ENCODE measurements at places on chromosomes 1 and 21.

DNA sequence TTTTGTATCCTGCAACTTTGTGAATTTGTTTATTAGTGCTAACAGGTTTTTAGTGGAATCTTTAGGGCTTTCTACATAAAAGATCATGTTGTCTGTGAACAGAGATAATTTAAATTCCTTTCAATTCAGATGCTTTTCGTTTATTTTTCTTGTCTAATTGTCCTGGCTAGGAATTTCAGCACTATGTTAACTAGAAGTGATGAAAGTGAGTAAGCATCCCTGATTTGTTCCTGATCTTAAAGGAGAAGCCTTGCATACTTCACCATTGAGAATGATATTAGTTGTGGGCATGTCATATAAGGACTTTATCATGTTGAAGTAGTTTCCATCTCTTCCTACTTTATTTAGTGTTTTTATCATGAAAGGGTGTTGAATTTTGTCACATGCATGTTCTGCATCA is 23.6 kb upstream of the TRIM67 start:
- DNase-seq: no peak

GRCh38 chr1:33042831-33043230 is 6.1 kb upstream of the AK2 start:
- DNase-seq: no peak

GRCh38 chr1:115056395-115056798 is 26.8 kb downstream of the TSHB start:
- no peak for DNase-seq

DNA sequence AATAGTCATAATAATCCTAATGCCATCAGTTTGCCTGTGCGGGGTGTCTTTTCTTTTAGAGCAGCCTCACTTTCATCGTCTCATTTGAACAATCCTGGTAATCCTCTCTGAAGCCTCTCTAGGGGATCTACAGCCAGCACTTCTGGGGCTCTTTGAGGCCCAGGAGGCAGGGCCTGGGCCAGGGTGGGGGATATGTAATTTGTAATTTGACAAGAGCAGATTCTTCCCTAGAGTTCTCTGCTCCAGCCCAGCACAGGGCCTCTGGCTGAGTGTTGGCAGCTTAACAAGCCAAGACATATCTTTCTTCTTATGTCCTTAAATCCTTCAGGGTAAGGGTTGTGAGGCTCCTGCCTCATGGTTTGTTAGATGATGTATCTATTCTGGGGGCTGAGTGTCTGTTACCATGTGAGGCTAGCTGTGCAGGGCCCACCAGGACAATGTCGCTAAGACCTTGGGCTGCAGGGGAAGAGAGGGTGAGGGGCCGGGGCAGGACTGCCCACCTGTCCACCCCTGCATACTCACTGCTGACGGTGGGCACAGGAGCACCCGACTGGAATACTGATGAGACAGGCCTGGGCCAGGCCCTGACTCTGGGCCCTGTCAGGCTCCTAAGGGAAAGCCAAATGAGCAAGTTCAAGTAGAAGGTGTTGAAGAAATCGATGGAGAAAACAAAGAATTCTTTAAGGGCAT is 45.3 kb upstream of the PARP1 start:
- no peak for DNase-seq

DNA sequence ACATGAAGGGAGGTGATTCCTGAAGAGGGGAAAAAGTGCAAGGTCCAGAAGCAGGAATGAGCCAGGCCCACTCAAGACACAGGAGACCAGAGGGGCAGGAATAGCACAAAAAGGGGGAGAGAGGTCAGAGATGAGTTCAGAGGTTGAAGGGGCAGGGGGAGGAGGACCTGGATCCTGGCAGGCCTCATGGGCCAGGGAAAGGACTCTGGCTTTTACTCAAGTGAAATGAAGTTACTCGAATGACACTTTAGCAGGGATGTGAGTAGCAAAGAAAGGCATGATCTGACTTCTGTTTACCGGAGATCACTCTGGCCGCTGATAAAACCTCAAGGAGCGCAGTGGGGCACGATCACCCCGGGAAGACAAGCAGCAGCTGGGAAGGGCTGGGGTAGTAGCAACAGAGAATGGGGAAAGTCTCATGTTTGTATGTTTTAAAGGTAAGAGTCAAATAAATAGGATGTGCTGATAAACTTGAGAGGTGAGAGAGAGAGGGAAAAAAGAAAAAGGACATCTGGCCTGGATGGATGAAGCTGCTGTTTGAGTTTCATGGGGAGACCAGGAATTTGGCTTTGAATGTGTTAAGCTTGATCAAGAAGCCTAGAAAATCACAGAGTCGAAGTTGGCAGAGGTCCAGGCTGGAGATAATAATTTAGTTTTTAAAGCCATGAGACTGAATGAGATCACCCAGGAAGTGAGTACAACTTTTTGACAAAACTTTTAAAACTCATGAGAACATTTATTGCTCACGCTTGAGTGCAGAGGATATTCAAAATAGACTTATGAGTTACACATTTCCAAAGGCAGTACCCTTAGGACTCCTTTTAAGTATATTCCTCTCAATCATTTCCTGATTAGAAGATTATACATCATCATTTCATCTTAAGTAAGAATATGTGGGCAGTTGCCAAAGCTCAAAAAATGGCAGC is 156.0 kb downstream of the RERE start:
- DNase-seq: no peak

DNA sequence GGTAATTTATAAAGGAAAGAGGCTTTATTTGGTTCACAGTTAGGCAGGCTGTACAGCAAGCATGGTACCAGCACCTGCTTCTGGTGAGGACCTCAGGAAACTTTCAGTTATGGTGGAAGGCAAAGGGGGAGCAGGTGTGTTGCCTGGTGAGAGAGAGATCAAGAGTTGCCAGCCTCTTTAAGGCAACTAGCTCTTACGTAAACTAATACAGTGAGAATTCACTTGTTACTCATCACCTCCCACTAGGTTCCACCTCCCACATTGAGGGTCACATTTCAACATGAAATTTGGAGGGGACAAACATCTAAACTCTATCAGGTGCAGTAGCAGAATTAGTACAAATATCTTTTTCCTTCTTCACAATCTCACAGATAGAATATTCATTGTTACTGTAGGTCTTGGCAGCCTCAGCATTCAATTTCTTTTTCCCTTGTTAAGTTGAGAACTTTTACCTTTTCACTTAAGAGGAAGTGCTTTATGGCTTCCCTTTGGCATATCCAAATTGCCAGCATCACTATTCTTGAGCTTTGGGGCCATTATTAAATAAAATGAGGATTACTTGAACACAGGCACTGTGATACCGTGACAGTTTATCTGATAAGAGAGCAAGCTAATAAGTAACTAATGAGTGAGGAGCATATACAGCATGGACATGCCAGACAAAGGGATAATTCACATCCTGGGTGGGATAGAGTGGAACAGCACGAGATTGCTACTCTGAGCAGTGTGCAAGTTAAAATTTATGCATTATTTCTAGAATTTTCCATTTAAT is 48.4 kb downstream of the MAGI3 start:
- DNase-seq: no peak

DNA sequence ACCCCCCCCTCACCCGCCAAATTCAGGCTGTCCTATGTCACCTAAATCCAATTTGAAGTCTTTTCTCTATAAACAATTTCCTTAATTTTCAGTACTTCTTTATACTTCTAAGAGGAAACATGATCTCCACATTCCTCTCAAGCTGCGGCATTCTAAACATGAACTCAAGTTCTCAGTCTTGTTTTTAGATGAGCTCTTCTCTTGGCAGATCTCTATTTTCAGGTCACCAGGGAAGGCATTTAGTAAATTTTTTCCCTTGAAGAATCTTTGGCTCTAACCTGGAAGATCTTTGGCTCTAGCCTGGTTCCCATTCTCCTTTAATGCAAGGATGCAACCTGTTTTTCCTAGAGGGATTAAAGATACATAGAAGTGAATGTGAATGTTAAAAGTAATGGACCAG is 193.4 kb downstream of the ATG4C start:
- no peak for DNase-seq

DNA sequence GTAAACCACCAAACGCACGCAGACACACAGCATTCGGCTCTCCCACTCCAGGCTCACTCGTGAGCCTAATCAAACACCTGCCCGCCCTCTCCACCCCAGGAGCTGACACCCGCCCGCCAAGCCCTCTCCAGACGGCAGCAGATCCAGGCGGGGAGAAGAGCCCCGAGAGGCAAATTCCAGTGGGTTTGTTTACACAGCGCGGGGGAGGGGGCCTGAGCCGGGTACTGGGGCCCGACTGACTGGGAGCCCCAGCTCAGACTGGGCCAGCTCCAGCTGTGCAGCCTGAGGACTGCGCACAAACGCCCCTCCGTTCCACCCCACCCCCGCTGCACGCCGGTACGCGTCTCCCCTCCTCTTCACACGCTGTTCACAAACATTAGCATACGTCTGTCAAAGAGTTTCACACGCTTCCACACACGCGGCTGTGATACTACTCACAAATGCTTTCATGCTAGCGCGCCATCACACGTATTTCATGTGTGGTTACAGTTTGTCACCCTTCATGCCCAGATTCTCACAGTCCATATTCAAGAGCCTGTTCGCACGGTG is 1.0 kb upstream of the EFNA1 start:
- no peak for DNase-seq

GRCh38 chr1:109252893-109253802 is 3.8 kb downstream of the CELSR2 start:
- no peak for DNase-seq

DNA sequence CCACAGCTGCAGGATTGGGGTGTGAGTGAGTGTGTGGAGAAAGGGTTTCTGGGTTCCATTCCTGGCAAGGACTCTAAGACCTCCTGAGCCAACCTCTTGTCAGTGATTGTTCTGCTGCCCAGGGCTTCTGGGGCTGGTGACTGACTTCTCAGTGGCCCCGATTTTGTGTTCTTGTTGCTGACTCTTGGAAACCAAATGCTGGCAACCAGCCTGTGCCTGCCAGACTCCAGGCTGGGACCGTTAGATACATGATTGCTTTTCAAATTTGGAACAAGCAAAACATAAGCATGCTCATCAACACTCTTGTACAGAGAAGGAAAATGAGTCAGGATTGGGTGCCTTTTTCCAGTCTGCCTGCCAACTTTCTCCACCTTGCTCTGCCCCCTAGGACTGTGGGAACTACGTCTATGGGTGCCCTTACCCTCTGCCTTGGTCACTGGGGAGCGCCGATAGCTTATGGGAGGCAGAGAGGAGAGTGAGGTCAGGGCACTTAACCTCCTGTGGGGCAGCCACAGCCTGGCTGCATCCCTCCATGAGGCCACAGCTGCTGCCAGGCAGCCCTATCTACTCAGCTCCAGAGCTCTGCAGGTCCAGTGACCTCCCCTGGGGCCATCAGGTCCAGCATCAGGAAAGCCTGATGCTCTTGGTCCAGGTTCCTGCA is 39.3 kb upstream of the EPS8L3 start:
- no peak for DNase-seq

GRCh38 chr1:179448437-179449149 is 82.8 kb downstream of the AXDND1 start:
- DNase-seq: no peak

GRCh38 chr1:235292790-235293189 is 35.2 kb downstream of the ARID4B start:
- no peak for DNase-seq

GRCh38 chr21:35226968-35227744 is 178.1 kb upstream of the RUNX1 start:
- DNase-seq: no peak

DNA sequence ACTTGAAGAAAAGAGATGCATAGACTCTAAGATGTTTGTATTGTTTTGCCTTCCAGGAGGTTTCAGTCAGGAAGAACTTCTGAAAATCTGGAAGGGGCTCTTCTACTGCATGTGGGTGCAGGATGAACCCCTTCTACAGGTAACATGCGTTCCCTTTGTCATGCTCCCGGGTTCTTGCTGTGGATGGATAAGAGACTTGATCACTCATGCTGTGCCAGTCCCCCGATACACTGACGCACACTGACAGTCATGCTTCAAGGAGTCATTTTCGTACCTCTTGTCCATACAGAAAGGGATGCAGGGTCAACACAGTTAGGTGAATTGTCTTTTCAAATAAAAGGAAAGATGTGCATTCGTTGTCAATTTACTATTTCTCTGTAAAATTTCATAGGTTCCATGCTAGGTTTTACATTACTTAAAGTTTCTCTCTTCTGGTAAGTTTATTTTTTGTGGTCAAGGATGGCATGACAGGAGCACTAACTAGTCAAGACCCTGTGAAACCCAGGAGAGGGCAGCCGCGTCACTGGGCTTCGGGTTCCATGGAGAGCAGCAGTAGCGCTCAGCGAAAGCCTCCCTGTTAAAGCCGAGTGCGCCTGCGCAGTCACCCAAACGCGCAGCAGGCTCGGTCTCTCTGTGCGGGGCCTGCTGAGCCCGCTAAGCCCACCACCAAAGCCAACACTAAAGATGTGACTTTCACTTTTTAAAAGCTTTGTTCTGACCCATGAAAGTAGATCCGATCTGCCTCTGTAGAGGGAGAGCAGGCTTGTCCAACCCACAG is 10.7 kb downstream of the RRP1B start:
- DNase-seq: no peak
